Stimulated activated CD4-positive, alpha-beta T cell treated with anti-CD3 and anti-CD28 coated beads, Interleukin-12 subunit alpha, Interleukin-12 subunit beta, amount 100 ng/mL, for 4 hours (primary cell): ENCODE measurements at places on chromosomes 4 and X.

GRCh38 chr4:116829187-116829586 is 256.2 kb downstream of the TRAM1L1 start:
- DNase-seq: no peak

DNA sequence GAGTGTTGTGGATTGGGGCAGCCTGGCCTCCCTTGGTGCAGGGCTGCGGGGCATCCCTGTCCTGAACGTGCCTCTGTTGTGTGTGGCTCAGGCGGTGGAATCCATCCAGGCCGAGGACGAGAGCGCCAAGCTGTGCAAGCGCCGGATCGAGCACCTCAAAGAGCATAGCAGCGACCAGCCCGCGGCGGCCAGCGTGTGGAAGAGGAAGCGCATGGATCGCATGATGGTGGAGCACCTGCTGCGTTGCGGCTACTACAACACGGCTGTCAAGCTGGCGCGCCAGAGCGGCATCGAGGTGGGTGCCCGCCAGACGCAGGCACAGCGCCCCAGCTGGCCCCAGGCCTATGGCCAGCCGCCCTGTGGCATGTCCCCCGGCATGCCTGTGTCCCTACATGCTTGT is 25.6 kb downstream of the MAEA start:
- DNase-seq: no peak

DNA sequence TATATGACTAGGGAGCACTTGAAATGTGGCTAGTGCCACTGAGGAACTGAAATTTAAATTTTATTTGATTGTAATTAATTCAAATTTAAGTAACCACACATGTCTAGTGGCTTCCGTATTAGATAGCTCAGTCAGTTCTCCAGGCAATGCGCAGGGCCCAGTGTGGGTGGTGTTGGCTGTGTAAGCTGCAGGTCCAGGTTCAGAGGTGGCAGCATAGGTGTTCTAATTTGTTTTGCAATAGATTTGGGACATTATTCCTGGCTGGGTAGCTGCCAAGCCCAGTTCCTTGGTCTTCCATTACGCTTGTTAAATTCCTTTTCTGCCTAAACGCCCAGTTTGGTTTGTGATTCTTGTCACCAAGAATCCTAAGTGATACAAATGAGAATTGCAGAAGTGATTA is 79.5 kb downstream of the FAM184B start:
- DNase-seq: no peak

- no peak for DNase-seq
Observed at GRCh38 chr4:30922625-30923024, 202.5 kb downstream of the PCDH7 start.

- no peak for DNase-seq
Observed at GRCh38 chr4:158826057-158826456, 57.2 kb downstream of the FNIP2 start.

DNA sequence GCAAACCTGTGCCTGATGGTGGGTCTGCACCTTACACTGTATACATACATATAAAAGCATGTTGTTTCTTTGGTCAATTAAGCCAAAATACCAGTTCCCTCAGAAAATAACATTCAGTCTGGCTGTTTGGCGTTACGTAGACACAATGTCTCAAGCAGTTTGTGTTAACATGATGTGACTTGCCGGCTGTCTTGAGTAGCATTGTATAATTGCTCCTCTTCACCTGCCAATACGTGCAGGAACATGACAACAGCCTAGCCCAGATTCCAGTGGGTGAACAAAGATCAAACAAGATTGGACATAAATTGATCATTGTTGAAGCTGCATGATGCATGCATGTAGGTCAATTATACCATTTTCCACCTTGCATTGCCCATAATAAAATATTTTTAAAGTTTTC is 102.3 kb downstream of the F11 start:
- DNase-seq: no peak

- no peak for DNase-seq
Observed at GRCh38 chrX:131827935-131828334, 195.2 kb upstream of the STK26 start.

DNA sequence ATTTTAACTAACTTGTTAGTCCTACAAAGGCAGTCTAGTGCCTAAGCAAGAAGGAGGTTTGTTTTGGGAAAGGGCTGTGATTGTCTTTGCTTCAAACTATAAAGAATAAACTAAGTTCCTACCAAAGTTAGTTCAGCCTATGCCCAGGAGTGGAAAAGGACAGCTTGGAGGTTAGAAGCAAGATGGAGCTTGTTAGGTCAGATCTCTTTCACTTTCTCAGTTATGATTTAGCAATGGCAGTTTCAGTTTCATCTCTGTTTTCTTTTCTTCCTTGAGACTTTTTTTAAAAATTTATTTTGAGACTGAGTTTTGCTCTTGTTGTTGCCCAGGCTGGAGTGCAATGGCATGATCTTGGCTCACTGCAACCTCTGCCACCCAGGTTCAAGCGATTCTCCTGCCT is 82.9 kb upstream of the NLGN4X start:
- no peak for DNase-seq

DNA sequence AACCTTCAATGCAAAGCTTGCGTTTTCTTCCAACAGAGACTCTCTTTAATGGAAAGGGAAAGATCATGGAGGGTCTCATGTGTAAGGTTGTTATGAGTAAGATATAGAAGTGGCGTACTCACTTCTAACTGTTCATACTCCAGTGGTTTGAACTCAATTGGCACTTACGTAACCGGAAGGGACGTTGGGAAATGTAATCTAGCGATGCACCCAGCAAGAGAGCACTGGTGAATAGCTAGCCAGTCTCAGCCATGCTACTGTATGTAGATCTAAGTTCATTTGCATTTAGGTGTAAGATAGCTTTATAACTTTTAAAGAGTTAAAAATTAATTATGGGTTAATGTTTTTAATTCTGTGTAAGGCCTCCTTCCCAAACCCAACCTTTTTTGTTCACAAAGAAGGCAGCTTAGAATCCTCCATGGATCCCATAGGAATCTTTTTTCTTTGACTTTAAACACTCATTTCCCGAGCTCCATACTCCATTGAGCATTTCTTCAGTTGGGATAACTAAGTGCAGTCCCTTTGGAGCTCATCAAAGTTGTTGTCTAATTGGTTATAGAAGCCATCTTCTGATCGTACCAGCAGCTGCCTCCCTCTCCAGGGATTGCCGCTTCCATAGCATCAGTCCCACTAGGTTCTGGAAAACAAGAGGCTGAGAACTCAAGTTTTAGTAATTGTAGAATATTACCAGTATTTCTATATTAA is 191.1 kb downstream of the RAPGEF2 start:
- DNase-seq: no peak

GRCh38 chrX:148930206-148930729 is 429.9 kb downstream of the AFF2 start:
- DNase-seq: no peak

GRCh38 chr4:39716356-39716755 is 18.4 kb downstream of the UBE2K start:
- DNase-seq: no peak

- DNase-seq: no peak
Observed at GRCh38 chr4:55682295-55682694, 46.2 kb upstream of the NMU start.

- no peak for DNase-seq
Observed at GRCh38 chr4:180669680-180670079, 1573.5 kb upstream of the TENM3 start.

- no peak for DNase-seq
Observed at GRCh38 chr4:155592938-155593297, 73.7 kb upstream of the GUCY1A1 start.

DNA sequence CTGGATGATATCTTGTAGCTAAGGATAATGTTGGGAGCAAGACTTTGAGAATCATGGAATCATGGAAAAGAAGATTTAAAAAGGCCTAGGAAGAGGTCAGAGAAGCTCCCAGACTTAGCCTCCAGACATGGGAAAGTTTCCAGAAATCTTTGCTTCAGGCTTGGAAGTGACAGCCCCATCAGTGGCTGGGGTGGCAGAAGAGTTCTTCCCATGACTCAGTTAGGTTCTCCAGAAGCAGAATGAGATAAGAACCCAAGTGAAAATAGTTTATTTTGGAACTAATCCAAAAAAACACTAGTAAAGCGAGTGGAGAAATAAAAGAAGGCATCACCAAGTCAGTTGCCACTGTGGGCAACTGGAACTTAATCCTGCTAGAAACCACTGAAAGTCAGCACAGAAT is 506.9 kb downstream of the MID1IP1 start:
- DNase-seq: no peak

DNA sequence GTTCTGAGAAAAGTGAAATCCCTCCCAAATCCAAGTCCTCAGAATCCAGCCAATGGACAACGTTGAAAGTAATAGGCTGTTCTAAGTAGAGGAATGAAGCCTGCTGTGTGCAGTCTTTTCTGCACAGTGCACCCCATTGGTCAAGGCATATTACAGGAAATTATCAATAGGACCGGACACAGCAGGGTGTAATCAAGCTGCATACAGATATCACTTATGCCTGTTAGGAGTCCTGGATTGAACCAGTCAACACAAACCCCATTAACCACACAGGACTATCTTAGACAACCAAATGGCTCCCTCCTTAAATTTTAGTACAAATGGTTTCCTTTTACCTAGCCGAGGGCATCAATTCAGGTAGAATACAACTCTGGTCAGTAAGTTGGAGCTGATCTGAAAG is 34.2 kb upstream of the MAGEA8 start:
- DNase-seq: no peak

- DNase-seq: no peak
Observed at GRCh38 chr4:144557404-144557803, 88.6 kb upstream of the HHIP start.

DNA sequence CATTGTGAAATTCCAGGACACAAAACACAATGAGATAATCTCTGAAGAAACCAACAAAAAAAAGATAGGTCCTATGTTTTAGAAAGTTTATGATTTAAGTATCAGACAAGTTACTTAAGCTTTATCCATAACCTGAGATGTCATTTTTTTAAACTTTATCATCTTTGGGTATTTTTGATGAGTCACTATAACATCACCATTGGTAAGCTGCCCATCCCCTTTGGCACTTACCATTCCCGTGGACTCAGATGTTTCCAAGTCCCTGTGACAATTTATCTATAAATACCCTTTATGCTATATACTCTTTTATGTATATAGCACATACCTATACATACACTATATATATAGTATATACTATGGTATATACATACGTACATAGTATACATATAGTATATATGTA is 198.9 kb upstream of the GEMIN8 start:
- no peak for DNase-seq

GRCh38 chr4:8708401-8709021 is 115.9 kb downstream of the CPZ start:
- DNase-seq: no peak

DNA sequence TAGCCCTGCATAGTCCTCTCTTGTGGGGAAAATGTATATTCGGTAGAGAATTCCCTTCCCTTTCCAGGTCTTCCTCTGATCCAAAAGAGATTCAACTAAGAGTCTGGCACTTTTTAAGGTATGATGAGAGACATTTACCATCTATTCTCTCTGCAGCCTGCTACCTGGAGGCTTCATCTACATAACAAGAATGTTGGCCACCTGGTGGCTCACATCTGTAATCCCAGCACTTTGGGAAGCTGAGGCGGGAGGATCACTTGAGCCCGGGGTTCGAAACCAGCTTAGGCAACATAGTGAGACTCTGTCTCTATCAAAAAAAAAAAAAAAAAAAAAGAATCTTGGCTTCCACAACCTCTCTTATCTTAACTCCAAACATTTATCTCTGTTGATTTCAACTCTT is 40.4 kb upstream of the NOCT start:
- DNase-seq: no peak

- DNase-seq: peak; percentile 52
Observed at GRCh38 chrX:130028196-130028595, 45.8 kb downstream of the BCORL1 start.

- no peak for DNase-seq
Observed at GRCh38 chrX:121671649-121672048, 624.2 kb downstream of the GLUD2 start.
